Mammary epithelial cell (primary cell): ENCODE measurements at places on chromosomes 3 and 15. TPM values are rescaled to one million over a fixed set of nuclear protein-coding genes. Genes with fewer than 3 reads are reported as not detected.

DNA sequence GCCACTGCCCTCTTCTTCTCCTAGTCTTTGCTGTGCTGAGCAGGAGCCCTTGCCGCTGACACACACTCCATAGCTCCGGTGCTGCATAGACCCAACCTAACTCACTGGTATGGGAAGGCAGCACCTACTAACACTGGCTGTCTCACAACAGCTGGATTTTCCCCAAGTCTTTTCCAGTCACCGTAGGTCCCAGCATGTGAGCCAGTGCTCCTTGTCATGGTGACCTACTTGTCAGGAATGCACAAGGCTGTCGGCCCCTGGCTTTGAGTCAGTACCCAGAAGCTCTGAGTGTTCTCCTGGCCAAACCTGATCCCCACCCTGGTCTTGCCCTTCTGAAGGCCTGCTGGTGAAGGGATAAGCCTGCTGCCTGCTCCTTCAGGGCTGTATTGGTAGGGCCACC, 25.7 kb downstream of the AMOTL2 start:
- DNase-seq: peak; percentile 76

DNA sequence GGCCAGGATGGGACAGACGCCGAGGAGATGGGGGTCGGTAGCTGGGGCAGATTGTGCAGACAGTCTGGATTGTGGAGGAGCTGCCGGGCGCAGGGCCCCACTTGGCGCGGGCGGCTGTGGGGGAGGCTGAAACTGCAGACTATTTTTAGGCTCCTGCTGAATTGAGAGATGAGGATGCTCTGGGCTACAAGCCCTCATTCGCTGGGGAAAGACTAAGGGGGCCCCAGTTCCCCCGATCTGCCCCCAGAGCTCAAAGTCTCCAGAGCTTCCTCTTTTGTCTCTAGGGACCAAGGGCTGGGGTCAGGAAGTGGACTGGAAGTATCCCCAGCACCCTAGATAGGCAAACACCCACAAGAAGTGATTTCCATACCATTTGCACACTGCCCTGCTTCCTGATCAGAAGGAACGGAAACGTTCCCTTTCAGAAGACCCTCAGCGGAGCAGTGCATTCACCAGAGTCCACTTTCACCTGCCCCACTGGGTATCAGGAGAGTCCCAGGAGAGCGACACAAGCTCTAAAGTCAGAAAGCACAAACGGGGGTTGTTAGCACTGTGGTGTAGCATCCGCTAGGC, 29.7 kb downstream of the SEMA7A start:
- no peak for DNase-seq

GRCh38 chr3:115340586-115340985, 193.5 kb upstream of the ZBTB20 start:
- no peak for DNase-seq

DNA sequence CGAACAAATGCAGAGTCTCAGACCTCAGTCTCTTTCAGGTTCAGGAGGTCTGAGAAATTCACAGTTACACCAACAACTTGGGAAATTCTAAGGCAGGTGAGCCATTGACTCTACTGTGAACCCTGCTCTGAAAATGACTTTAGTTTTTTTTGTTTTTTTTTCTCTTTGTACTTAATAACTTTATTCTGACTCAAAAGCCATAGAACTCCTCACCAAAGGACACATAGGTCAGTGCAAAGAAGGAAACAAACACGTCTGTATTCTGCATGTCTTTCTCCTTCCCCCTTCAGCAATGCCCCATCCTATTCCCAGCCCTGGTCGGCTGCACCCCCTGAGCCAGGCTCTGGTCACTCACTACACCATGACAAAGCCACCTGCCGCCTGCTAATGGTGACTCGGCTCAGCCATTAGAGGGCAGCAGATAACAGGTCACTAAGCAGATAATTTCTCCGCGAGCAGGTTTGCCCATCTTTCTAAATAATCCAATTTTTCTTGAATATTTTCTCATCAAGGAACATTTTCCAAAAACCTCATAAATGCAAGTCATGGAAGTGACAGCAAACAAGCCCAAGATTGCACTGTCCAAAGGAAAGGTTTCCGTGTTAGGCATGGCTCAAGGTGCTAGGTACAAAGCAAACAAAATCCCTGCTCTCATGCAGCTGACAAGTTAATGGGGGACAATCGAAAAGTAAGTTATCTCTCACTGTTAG, 37.7 kb downstream of the TM4SF4 start:
- DNase-seq: peak; percentile 36

DNA sequence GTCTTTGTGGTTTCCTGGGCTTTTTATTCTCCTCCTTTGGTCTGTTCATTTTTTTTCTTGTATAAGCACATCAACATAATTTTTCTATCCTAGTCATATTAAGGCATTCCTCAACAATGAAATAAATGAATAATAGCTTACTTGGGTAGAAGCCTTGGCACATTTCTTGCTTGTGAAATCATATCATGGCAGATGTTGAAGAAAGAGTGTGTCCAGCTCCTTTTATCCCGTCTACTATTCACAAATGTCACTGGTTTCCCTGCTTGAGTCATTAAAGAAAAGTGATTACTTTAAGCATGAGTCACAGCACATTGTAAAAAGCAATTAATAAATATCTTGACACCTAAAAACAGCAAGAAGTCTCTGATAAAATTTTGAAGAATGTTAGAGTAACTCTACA, 42.1 kb downstream of the MINAR1 start:
- peak; percentile 6 for DNase-seq

GRCh38 chr3:171225708-171226107, 199.2 kb upstream of the SLC2A2 start:
- DNase-seq: peak; percentile 71

GRCh38 chr15:40217166-40217824, 21.6 kb upstream of the PAK6 start:
- DNase-seq: peak; percentile 48

DNA sequence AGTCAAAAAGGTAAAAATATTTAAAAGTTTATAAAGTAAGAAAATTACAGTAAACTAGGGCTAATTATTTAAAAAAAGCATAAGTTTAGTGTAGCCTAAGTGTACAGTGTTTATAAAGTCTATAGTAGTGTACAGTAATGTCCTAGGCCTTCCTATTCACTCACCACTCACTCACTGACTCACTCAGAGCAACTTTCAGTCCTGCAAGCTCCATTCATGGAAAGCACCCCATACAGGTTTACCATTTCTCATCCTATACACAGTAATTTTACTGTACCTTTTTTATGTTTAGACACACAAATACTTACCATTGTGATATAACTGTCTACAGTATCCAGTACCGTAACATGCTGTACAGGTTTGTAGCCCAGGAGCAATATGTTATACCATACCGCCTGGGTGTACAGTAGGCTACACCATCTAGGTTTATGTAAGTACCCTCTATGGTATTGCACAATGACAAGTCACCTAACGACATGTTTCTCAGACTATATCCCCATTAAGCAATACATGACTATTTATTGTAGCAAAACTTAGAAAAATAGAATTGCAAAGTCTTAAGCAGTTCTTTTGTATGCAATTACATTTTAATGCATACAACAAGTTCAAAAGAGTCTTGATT, 19.5 kb downstream of the AVEN start:
- peak; percentile 11 for DNase-seq

DNA sequence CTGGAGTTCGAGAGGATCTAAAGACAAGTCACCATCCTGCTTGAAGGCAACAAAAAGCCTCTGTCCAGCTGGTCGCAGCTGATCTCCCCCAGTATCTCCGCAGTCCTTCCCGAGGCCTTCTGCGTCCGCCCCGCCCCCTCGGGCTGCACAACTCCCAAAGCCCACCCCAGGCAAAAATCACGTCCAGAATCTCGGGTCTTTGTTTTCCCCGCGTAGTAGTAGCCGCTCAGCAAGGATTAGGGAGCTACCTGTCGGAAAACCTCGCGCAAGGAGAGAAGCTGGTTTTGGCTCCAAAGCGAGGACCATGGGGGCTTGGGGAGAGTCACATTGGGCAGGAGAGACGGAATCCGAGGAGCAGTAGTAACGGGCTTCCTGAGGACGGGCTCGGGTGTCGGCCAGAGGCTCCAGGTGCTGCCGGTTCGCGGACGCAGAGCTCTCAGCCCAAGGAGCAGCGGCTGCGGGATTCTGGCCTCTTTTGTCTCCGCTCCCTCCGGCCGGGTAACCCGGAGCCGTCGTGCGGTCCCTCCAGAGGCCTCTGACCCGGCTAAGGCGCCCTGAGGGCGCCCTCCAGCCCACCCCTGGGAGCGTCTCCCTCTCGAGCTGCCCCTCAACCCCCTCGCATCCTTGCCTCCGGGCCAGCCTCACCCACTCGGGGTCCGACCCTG, 401 bp downstream of the ZSCAN29 start:
- DNase-seq: peak; percentile 12

DNA sequence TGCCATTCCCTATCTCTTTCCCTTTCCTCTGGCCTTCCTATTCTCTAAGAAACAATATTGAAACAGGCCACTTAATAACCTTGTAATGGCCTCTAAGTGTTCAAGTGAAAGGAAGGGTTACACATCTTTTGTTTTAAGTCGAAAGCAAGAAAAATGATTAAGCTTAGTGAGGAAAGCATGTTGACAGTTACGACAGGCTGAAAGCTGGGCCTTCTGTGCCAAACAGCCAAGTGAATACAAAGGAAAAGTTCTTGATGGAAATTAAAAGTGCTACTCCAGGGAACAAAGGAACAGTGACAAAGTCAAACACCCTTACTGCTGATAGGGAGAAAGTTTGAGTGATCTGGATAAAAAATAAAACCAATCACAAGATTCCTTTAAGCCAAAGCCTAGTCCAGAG, 54.2 kb downstream of the SENP2 start:
- no peak for DNase-seq

DNA sequence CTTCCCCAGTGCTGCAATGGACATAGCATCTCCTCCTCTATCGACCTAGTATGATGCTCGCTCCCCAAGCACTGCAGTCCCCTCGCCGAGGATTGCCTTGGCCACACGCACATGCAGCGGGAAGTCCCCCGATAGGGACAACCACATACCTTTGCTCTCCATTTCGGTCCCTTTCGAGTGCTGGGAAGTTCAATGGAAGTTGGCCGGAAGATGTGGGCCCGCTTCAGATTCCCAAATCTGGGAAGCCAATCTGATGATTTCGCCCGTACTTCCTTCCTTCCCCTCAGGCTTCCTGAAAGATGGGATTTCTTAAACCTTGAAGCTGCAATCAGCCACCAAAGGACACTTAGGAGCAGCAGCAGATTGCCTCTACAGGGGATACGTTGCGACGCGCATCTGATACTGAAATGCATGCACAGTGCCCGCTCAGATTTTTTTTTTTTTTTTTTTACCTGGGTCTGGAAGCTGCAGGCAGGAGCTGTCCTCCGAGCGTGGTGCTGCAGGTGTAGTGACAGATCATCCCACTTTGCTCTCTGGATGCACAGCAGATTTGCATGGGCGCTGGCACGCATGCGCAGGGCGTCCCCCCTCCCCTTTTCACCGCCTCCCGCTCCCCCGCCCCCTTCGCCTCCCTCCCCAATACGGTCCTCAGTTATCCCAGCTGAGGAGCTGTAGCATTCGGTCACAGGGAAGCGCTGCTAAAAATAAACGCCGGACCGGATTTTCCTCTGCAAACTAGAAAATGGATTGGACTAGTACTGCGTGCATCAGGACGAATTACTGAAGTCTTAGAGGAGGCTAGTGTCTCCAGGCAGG, at the start of gene FGF12:
Gene FGF12, minus strand, starts transcription at position 510 of the 816 bp plus-strand sequence.
- DNase-seq: peak; percentile 49

DNA sequence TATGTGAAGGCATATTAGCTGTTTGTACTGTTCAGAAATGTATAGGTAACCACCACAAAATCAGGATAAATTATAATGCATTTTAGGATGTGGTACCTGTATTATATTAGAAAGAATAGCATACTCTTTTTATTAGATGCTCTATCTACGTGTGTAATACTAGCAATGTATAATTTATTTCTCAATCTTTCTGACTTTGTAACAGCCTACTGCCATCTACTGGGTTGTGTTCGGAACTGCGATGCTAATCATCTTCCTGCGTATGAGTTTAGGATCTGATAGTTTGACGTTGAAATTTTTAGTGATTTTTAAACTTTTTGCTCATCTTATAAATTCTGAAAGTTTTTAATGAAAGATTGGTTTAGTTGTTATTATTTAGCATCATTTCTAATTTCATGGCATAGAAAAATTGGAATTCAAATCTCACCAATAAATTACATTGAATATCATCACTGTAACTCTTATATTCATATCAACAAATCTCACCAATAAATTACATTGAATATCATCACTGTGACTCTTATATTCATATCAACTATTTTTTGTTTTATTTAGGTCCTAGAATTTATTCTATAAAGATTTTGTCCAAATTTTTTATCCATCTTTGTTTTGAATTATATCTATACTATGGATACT, 322.7 kb upstream of the ZNF717 start:
- DNase-seq: peak; percentile 27

GRCh38 chr3:54518011-54518675, 395.8 kb downstream of the CACNA2D3 start:
- no peak for DNase-seq

GRCh38 chr15:74769463-74770025, 12.3 kb upstream of the CSK start:
- no peak for DNase-seq

DNA sequence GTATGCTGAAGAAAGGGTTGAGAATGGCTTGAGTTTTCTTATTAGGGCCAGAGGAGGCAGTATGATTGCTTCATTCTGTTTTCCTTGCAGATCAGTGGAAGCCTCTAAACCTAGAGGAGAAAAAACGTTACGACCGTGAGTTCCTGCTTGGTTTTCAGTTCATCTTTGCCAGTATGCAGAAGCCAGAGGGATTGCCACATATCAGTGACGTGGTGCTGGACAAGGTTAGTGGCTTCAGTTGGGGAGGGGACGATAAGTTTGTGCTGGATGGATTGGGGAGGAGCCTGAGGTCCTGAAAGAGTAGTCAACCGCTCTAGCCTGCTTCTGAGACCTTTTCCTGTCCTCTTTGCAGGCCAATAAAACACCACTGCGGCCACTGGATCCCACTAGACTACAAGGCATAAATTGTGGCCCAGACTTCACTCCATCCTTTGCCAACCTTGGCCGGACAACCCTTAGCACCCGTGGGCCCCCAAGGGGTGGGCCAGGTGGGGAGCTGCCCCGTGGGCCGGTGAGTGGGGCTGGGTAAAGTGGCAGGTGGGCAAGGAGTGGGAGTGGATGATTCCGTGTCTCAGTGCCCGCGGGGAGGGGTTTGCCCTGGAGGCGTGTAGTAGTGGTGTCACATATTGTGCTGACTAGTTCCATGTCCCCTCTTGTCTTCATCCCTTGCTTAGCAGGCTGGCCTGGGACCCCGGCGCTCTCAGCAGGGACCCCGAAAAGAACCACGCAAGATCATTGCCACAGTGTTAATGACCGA, 8.5 kb downstream of the EIF4G1 start:
- DNase-seq: no peak

The FBLN2 gene
- 2.2 TPM for total RNA-seq

The USP50 gene
- total RNA-seq: 0.50 TPM

The TNFSF10 gene
- total RNA-seq: 0.48 and 2.8 TPM in 2 replicates

The PEX5L gene
- total RNA-seq: 0.83 TPM

The SERINC4 gene
- 0.17 TPM for total RNA-seq

The STAG1 gene
- total RNA-seq: 28.7 and 29.9 TPM in 2 replicates

The PCLAF gene
- 7.7 and 26.3 TPM in 2 replicates for total RNA-seq

The CCR9 gene
- not detected for total RNA-seq

The GOLGA8K gene
- not detected in 2 replicates for total RNA-seq

The FHIT gene
- 6.3 TPM for total RNA-seq

The TGM5 gene
- total RNA-seq: not detected in 2 replicates

The MCTP2 gene
- 24.2 and 24.5 TPM in 2 replicates for total RNA-seq
